ENCODE measurements at places on chromosomes 4 and X.

DNA sequence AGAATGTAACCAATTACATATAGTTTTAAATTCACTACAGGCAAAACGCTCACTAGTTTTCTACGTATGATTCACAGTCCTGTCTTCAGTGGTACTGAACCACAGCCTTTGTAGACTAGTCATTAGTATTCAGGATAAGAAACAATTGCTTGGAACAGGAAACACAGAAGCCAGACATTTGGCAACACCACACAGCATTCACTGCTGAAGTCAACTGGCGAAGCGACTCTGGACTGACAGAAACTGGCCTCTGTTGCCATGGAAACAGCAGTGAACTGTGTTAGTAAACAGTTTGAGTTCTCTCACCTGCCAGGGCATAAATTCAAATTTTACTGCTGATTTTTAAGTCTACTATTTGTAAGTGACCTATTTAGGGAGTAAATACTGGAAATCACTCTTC, 57.6 kb downstream of the MAPK10 start:
- no peak for DNase-seq

GRCh38 chrX:72126048-72126415, 5.7 kb downstream of the RTL5 start:
- no peak for DNase-seq

- DNase-seq, result no peak
Measured at GRCh38 chr4:85736571-85736970, 261.6 kb downstream of the ARHGAP24 start.

- DNase-seq, result no peak
Measured at GRCh38 chrX:118225711-118226428, 109.3 kb upstream of the KLHL13 start.

- DNase-seq, result no peak
Measured at GRCh38 chr4:41304221-41304620, 47.5 kb downstream of the UCHL1 start.

DNA sequence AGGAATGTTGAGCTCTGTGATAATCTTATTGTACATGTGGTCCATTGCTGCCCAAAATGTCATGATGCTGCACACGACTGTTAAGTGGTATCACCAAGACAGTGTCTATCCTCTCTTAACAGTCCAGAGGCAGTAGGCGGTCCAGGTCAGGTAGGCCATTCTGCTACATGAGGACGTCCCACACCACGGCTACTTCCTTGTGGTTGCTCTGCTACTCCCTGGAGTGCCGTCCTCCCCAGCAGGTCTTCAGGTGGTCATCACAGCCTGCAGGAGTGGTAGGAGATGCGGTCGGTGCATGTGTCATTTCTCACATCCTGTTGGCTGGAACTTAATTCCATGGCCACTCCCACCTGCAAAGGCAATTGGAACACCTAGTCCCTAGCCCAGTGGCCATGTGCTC, 11.5 kb upstream of the STK32B start:
- no peak for DNase-seq

GRCh38 chr4:164931551-164932324, 45.7 kb downstream of the TRIM61 start:
- no peak for DNase-seq

- no peak for DNase-seq
Measured at GRCh38 chrX:141714680-141715079, 16.1 kb upstream of the SPANXD start.

- DNase-seq, result no peak
Measured at GRCh38 chrX:19602866-19603622, 87.7 kb upstream of the MAP3K15 start.

GRCh38 chrX:106933538-106933961, 13.3 kb downstream of the CLDN2 start:
- DNase-seq, result no peak

DNA sequence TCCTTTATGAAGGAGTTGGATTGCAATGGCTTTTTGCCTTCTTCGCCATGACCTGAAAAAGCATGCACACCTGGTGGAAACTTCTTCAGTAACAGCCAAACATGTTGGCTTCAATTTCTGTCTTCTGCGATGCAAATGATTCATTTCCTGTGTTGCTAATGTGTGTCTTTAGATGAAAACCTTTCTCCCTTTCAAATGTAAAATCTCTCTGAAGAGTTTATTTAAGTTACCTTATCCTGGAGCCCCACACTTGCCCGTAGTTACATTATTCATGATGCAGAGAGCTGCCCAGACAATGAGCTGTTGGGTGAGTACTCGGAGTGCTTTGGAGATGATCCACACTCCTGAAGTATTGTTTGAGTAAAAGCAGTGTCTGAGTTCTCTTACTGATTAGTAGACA, 1100.9 kb downstream of the RPA4 start:
- no peak for DNase-seq

DNA sequence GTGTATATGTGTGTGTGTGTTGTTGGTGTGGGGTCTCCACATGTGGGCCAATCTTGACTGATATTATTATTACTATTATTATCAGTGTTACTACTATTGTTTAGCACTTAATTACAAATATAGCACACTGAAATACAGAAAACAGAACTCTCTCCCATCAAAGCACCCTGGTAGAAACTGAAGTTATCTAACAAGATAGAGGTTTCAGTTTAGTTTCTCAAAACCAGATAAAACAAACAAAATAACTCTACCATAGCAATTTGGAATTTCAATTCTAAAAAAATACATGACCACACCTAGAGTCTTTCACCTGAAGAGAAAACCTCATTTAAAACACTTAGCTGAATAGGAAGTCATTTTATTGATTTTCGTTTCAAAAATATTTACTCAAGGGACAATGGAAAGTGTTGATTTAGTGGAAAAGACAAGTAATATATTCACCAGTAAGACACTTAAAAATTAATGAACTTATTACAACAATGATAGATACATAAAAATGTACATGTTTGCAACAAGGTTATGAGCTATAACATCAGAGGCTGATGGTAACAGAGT, 252.3 kb downstream of the PDHA2 start:
- DNase-seq, result no peak

DNA sequence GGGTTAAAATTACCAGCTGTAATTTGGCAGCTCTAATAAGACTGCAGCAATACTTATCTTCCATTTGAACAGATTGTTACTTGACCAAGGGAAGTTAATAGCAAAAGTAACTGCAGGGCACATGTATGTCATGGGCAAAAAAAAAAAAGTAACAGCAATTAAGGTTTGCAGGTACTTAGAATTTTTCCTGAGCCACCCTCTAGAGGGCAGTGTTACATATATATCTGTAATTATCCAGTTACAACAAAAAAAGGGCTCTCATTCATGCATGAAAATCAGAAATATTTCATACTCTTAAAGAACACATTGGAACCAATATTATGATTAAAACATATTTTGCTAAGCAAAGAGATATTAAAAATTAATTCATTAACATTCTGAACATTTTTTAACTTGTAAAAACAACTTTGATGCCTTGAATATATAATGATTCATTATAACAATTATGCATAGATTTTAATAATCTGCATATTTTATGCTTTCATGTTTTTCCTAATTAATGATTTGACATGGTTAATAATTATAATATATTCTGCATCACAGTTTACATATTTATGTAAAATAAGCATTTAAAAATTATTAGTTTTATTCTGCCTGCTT, 25.1 kb downstream of the XIAP start:
- no peak for DNase-seq

DNA sequence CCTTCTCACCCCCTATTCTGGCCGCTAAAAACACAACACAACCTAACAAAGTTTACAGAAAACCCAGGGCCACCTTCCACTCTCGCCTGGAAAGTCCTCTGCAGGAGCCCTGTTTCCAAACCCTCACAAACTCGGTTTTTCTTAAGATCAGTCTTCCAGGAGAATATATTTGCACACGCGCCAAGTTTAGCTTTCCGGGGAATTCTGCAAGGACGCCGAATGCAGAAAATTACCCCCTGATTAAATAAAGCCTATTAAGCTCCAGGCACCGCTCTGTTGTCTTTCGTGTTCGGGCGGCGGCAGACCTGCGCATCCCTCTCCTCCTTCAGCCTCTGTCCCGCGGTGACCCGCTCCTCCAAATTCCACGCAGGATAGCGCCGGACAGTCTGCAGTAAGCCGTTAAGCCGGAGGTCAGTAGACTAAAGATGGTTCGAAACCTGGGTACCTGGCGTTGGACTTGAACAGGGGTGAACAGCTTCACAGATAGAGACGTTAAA, 5.0 kb downstream of the MSX1 start:
- DNase-seq, result no peak

- DNase-seq, result no peak
Measured at GRCh38 chr4:182246401-182247205, 3.4 kb downstream of the TENM3 start.

- no peak for DNase-seq
Measured at GRCh38 chr4:3530663-3531254, 1.5 kb downstream of the LRPAP1 start.

DNA sequence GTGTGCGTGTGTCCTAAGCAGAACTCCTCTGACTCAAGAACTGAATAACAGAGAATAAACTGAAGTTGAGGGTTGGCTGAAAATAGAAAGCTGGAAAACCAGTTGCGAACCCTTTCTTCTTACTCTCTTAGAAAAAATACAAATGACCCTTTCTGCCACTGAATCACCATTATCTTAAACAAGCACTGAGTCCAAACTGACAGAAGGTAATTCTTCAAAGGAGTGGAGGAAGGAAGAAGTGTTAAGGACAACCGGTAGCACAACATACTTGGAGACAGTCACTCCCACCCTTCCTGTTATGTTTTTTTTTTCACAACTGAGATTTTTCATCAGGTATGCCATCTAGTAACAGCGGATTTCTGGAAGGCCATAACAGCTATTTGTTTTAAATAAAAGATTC, 38.1 kb downstream of the HELQ start:
- DNase-seq, result no peak

- DNase-seq, result no peak
Measured at GRCh38 chrX:15401378-15401777, 17.2 kb upstream of the VEGFD start.

DNA sequence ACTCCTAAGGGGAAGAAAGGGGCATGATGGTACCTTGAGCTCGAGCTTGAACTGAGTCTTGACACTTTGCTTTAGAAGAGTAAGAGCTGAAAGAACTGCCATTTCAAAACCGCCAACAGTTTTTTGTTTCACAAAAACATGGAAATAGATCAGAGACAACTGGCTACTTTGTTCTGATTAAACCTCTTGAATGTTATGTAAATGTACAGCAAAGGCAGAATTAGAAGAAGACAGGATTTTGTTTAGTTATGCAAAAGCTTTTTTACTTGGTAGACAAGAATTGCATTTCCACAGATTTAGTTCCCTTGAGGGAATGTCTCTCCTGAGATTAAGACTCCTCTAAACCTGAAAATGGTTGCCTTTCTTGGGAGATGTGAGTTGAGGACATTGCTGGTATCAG, 33.3 kb upstream of the STPG2 start:
- no peak for DNase-seq

DNA sequence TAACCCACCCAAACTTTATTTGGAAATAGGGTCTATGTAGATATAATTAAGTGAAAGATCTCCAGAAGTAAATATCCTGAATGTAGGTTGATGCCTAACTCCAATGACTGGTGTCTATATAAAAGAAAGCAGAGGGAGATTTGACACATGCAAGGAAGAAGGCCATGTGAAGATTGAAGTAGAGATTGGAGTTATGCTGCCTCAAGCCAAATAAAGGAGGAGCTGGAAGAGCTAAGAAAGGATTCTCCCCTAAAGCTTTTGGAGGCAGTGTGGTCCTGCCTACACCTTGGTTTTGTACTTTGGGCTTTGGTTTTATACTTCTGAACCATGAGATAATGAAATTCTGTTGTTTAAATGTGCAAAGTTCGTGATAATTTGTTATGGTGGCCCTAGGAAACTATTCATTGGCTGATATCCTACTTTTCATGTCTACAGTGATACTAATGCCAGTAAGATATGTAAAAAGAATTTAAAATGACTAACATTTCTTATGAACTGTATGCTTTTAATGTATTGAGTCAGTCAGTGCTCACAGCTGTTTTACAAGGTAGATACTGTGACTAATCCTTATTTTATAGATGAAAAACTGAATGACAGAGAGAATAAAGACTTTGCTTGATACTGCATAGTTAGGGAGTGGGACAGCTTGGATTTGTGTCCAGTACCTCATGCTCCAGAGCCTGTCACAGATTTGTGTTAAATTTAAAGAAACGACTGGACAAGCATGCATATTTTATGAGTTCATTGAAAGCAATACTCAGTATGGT, 5.9 kb upstream of the RAB40AL start:
- DNase-seq, result no peak

DNA sequence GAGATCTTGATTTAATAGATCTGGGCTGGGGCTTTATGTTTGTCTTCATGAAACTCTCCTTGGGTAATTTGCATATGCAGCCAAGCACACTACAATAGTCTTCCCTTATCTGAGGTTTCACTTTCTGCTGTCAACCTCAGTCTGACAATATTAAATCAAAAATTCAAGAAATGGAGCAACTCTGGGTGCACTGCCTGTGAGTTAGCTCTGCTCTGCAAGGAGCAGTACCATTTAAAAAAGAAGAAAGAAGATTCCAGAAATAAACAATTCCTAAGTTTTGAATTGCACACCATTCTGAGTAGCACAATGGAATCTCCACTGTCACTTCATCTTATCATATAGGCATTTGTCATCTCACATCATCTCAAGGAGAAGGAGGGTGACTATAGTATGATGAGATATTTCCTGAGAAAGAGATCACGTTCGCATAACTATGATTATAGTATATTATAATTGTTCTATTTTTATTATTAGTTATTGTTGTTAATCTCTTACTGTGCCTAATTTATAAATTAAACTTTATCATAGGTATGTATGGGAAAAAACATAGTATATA, 9.4 kb downstream of the FNIP2 start:
- DNase-seq, result no peak

DNA sequence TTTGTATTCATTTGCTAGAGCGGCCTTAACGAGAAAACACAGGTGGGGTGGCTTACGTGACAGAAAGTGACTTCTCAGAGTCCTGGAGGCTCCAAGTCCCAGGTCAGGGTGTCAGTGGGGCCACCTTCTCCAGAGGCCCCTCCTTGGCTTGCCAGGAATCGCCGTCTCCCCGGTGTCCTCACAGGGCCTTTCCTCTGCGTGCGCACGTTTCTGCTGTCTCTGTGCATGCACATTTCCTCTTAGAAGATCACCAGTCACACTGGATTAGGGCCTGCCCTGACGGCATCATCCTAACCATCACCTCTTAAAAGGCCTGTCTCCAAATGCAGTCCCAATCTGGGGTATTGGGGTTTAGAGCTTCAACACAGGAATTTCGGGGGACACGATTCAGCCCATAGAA, 63.8 kb upstream of the HELT start:
- no peak for DNase-seq

GRCh38 chrX:138683600-138683999, 27.9 kb downstream of the FGF13 start:
- no peak for DNase-seq

DNA sequence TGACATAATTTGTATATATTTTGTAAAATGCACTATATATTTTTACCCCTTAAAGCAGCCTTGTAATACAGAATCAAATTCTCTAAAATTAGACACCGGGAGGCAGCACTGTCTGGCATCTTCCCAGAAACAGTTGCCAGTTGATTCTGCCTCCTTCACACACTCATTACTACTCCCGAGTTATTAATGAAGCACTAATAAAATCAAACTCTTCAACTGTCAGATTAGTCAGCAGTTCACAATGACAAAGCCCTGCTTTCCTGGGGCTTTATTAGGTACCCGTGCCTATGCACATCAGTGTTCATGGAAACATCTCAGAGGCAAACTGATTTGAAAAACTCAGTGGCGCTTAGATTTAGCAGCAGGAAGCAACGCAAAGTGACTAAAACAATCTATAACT, 103.5 kb upstream of the VEGFC start:
- no peak for DNase-seq

GRCh38 chrX:107204068-107204605, 2.1 kb downstream of the NUP62CL start:
- DNase-seq, result no peak

Data from activated CD8-positive, alpha-beta memory T cell treated with anti-CD3 and anti-CD28 coated beads for 4 hours (primary cell).